Astrocyte of the spinal cord (primary cell): ENCODE measurements at places on chromosomes 13 and 19.

DNA sequence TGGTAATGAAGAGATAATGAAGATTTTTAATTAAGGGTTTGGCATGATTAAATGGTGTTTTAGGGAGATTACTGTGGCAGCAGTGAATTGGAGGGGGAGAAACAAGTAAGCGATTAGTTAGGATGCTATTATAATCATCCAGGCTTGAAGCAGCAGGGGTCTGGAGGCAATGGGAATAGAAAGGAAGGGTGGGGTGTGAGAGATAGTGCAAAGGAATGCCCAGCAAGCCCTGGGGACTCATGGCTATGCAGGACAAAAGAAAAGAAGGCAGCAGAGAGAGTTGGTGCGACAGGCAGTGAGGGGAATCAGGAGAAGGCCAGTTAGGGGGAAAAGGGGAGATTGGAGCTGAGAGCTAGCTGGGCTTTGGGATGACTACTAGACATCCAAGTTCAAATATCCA lies 34.5 kb downstream of the SOX21 start:
- DNase-seq = no peak

DNA sequence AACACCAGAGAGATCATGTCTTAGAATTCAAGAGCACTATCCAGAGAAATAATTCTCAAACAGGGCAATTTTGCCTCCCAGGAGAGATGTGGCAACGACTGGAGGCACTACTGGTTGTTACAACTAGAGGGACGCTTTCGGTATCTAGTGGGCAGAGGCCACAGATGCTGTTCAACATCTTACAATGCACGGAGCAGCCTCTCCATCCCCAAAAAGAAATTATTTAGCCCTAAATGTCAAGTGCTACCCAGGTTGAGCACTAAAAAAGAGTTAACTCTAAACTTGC lies 78.6 kb downstream of the ABCC4 start:
- no peak for DNase-seq

DNA sequence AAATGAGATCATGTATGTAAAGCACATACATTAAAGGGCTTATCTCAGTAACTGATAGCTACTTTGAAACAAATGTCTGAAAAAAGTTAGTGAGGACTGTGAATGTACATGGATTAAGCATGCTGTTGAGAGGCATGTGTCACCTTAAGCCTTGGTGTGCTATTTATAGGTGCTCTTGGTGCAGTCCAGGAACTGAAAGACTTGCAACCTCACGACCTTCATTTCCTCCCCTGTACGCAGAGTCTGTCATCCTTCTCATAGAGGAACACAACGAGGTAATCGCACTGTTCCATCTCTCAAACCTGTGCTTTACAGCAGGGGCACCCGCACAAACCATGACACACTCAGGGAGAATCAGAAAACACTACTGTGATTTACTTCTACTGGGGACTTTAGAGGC lies 65.6 kb downstream of the UFM1 start:
- DNase-seq = no peak

GRCh38 chr13:49441846-49442245 lies 2.0 kb downstream of the CAB39L start:
- peak; percentile 60 for DNase-seq

GRCh38 chr19:17079710-17080439 lies 4.3 kb downstream of the MYO9B start:
- peak; percentile 99 for DNase-seq

- peak; percentile 56 for DNase-seq
Measured at GRCh38 chr13:21657538-21657937, 13.3 kb upstream of the FGF9 start.

GRCh38 chr13:67228916-67229315 lies 1.2 kb downstream of the PCDH9 start:
- peak; percentile 33 for DNase-seq

- DNase-seq = no peak
Measured at GRCh38 chr13:112127564-112128330, 60.8 kb downstream of the SOX1 start.

DNA sequence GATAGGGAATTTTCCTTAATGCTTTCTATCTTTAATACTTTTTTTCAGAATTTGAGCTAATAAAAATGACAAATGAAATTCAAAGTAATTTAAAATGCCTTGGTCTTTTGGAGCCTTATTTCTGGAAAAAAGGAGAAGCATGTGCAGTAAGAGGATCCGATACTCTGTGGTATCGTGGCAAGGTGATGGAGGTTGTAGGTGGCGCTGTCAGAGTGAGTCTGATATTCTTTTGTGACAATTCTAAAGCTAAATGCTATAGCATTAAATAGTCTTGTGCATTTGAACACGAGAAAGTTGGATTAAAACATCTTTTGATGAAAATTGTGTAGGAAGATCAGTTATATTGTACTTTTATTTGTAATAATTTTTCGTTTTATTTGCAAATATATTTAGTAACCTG lies 95.0 kb downstream of the RNF17 start:
- no peak for DNase-seq

DNA sequence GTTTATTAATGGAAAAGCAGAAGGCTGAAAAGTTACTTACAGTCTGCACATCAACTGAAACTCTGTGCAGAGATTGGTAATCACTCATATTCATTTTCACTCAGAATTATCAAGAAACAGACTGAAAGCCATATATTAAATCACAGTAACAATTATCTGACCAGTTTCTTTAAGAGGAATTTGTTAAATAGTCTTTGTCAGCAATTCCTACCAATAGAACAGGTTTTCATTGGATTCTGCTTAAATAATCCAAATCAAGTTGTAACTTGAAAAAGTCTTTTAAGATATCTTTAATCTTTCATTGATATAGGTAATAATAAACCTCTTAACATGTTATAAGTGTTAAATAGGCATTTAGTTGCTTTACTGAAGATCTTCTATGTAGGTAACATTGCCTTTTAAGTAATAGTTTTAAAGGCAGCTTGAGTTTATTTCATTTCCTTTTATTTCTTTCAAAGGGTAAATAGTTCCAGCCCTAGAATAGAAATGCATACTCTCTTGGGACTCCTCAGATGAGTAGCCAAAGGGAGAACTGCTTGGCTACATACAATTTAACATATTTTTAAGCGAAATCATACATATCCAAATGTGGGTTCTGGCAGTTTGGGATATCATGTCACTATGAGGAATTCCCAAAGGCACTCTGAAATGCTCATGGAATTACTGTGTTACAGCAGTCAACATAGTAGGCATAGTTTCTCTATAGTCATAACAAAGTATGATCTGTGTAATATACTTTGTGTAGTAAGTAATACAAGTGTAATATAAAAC lies 326.0 kb upstream of the SPRY2 start:
- DNase-seq = no peak
